ENCODE measurements at places on chromosomes 7 and 10.

DNA sequence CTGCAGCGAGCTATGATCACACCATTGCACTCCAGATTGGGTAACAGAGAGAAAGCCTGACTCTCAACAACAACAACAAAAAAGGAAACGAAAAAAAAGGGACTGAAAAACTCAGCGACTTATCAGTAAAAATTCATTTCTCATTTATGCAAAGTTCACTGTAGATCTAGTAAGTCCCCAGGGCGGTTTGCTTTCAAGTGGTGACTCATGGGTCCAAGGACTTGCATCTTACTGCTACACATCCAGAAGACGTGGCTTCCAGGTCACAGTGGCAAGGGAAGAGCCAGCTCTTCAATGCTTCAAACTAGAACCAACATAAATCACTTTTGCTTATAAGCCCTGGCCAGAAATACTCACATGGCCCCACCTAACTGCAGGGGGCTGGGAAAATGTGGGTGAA lies 178.3 kb upstream of the AUTS2 start:
- no peak overlapping the region for H3K27ac ChIP-seq
- DNase-seq = no peak
- no peaks in the 10 kb centered on the region for H3K4me1 ChIP-seq
- H3K36me3 ChIP-seq = no peaks in the 10 kb centered on the region
- H3K4me3 ChIP-seq = no peak overlapping the region

DNA sequence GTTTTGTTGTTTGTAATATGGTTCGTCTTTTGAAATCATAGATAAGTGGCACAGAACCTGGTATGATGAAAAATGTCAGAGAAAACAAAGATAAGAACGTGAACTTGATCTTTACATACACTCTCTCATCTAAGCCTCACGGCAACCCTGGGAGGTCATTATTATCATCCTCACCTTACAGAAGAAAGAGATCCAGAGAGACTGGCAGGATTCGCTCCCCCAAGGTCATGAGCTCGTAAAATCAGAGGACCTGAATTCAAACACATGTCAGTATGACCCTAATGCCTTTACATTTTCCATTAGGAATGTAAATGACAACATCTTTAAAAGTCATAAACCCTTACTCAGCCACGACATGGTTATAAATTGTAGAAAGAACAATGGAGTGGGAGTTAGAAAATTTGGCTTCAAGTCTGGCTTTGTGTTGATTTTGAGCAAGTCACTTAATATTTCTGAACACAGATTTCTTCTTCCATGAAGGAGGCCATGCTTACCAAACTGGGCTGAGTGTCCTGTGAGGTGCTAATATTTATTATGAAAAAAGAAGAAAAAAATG lies 35.9 kb downstream of the HIPK2 start:
- no peak overlapping the region for H3K27ac ChIP-seq
- H3K36me3 ChIP-seq = no peaks in the 10 kb centered on the region
- peaks cover 79% of the 10 kb centered on the region for H3K4me1 ChIP-seq
- DNase-seq = no peak
- no peak overlapping the region for H3K4me3 ChIP-seq
- no peaks in the 10 kb centered on the region for H3K27me3 ChIP-seq

- H3K27me3 ChIP-seq = no peaks in the 10 kb centered on the region
- no peak for DNase-seq
- H3K4me3 ChIP-seq = no peak overlapping the region
- H3K27ac ChIP-seq = no peak overlapping the region
- no peaks in the 10 kb centered on the region for H3K36me3 ChIP-seq
Observed at GRCh38 chr7:33804140-33804660, 101.1 kb upstream of the BMPER start.

GRCh38 chr7:28558236-28558635 lies 145.9 kb downstream of the CREB5 start:
- H3K36me3 ChIP-seq = no peaks in the 10 kb centered on the region
- H3K4me3 ChIP-seq = no peak overlapping the region
- no peaks in the 10 kb centered on the region for H3K27me3 ChIP-seq
- no peaks in the 10 kb centered on the region for H3K4me1 ChIP-seq
- DNase-seq = no peak

GRCh38 chr7:34211018-34211417 lies 305.7 kb downstream of the BMPER start:
- H3K27ac ChIP-seq = no peak overlapping the region
- H3K4me3 ChIP-seq = no peak overlapping the region
- no peak for DNase-seq
- H3K27me3 ChIP-seq = no peaks in the 10 kb centered on the region

- peak overlapping the region; percentile 94 for H3K4me3 ChIP-seq
- peaks cover 26% of the 10 kb centered on the region for H3K4me1 ChIP-seq
- H3K27ac ChIP-seq = peak overlapping the region; percentile 83
- peaks cover 4% of the 10 kb centered on the region for H3K36me3 ChIP-seq
Observed at GRCh38 chr10:87505366-87506111, 846 bp downstream of the MINPP1 start.

DNA sequence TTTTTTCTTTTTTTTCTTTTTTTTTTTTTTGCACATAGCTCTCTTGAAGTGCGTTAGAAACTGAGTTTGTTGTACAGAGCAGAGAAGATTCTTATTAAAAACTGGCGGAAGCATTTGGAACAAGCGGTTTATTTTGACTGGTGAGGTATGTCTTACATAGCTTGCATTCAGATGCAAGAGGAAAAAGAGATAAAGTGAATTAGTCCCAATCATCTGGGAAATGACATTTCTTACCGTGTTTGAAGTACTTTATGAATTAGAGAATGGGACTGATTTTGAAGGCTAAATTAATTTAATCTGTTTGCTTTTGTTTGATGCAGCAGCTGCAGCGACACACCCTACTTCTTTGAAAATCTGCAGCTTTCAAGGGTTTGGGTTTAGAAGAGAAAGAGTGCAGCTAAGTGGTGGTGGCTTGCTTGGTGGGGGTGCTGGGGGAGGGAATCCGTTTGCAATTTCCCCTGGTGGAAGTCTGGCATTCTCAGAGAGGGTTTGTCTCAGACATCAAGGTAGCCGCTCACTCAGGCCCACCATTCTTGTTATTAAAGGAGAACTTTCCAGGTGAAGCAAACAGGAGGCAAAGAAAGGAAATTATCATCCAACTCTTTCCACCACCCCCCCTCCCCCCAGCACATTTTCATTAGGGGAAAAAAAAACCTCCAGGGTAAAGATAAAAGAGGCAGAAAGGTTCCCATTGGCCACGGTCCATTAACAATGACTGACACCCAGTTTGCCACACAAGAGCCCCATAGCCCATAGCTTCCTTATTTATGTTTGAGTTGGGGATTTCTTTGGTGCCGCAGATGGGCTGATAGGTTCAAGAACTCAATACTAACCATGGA lies 231.7 kb downstream of the SKIDA1 start:
- H3K4me3 ChIP-seq = no peak overlapping the region
- H3K36me3 ChIP-seq = no peaks in the 10 kb centered on the region
- peak overlapping the region; percentile 49 for H3K27ac ChIP-seq
- peaks cover 16% of the 10 kb centered on the region for H3K4me1 ChIP-seq
- DNase-seq = no peak

GRCh38 chr7:43553999-43554398 lies 28.9 kb upstream of the STK17A start:
- H3K36me3 ChIP-seq = no peaks in the 10 kb centered on the region
- H3K4me1 ChIP-seq = no peaks in the 10 kb centered on the region
- no peaks in the 10 kb centered on the region for H3K27me3 ChIP-seq
- H3K4me3 ChIP-seq = no peak overlapping the region
- DNase-seq = peak; percentile 56
- H3K27ac ChIP-seq = peak overlapping the region; percentile 61

DNA sequence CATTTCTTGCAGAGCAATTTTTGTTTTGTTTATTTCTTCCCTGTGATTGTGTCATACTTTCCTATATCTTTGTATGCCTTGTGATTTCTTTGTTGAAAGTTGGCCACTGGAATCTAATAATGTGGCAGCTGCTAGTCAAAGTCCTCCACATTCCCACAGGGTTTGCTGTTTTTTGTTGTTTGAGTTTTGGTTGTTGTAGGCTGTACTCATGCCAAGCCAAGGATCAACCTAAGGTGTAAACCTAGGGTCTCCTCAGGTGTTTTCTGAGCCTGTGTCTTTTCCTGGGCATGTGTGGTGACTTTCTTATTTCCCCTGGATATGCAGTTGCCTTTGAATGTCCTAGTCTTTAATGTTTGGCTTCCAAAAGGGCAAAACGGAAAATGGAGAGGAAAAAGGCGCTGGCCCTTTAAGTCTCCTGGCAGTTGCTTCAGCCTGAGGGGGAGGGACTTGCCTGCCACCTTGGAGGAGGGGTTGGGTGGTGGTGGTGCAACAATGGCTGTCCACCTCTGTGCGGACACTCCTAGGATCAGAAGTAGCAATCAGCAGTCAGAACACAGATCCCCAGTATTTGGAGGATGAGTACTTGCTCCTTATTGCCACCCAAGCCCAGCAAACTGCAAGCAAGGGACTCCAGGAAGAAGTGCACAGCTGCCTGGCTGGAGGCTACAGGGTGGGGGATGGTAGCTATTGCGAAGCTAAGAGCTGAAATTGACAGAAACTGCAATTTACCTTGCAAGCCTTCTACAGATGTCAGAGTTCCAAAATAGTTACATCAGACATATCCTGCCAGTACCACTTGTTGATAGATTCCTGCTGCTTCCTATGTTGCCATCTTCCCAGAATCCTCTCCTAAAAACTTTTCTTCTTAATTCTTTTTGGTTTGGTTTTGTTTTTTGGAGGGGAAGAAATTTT lies 5.6 kb upstream of the ZNF518A start:
- no peak overlapping the region for H3K27ac ChIP-seq
- H3K27me3 ChIP-seq = peaks cover 43% of the 10 kb centered on the region
- peak; percentile 67 for DNase-seq
- no peaks in the 10 kb centered on the region for H3K36me3 ChIP-seq

GRCh38 chr7:26792576-26792975 lies 71.8 kb downstream of the SKAP2 start:
- no peak for DNase-seq
- H3K27ac ChIP-seq = no peak overlapping the region
- H3K4me1 ChIP-seq = no peaks in the 10 kb centered on the region
- no peaks in the 10 kb centered on the region for H3K36me3 ChIP-seq
- no peak overlapping the region for H3K4me3 ChIP-seq

- H3K27ac ChIP-seq = no peak overlapping the region
- no peak overlapping the region for H3K4me3 ChIP-seq
- no peaks in the 10 kb centered on the region for H3K36me3 ChIP-seq
- no peaks in the 10 kb centered on the region for H3K4me1 ChIP-seq
Observed at GRCh38 chr7:20440472-20441105, 109.9 kb downstream of the ITGB8 start.

- H3K4me3 ChIP-seq = peak within 1 kb of the TSS; percentile 39
- H3K4me1 ChIP-seq = no peaks in the 10 kb centered on the region
- no peaks in the 10 kb centered on the region for H3K36me3 ChIP-seq
- peaks cover 23% of the 10 kb centered on the region for H3K27me3 ChIP-seq
Observed at GRCh38 chr10:49115015-49115795, at the start of gene VSTM4. Gene VSTM4 (minus strand): TSS chr10:49115522. CDS start chr10:49115485, 37 bp downstream.

- H3K27me3 ChIP-seq = no peaks in the 10 kb centered on the region
- H3K4me3 ChIP-seq = no peak overlapping the region
- no peak for DNase-seq
- no peaks in the 10 kb centered on the region for H3K36me3 ChIP-seq
- no peak overlapping the region for H3K27ac ChIP-seq
Observed at GRCh38 chr10:129545261-129545660, 78.2 kb downstream of the MGMT start.

DNA sequence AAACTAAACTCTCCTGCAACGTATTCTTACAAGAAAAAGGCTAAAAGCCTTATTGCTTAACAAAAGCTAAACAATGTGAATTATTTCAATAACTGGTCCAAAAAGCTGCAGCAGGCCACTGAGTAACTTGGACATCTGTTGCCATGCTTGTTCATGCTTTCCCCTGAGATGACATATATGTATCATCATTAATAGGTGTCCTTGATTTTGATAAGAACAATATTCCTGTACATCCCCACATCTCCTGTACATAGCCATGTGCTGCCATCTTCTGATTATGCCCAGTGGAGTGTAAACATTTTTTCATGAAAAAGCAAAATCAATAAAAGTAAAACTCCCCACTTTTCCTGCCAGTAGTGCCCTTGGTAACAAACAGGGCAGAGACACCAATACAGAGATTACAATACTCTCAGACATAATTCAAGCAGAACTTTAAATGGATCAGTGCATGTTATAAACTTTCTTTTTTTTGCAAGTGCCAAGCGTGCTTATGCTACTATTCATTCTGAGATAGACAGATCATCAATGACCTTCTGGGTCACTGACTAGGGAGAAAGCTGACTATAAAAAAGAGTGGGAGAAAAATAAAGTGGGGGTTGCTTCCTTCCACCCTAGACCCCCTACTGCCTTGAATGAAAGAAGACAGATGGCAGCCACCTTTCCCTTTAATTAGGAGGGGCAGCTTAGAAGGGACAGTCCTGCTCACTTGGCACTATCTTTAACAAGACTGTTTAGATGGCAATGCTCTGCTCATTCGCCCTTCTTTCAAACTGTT lies 205.5 kb upstream of the KLF14 start:
- H3K27me3 ChIP-seq = no peaks in the 10 kb centered on the region
- H3K36me3 ChIP-seq = peaks cover 14% of the 10 kb centered on the region
- peak overlapping the region; percentile 79 for H3K27ac ChIP-seq
- H3K4me3 ChIP-seq = peak overlapping the region; percentile 39
- no peak for DNase-seq
- peaks cover 51% of the 10 kb centered on the region for H3K4me1 ChIP-seq

DNA sequence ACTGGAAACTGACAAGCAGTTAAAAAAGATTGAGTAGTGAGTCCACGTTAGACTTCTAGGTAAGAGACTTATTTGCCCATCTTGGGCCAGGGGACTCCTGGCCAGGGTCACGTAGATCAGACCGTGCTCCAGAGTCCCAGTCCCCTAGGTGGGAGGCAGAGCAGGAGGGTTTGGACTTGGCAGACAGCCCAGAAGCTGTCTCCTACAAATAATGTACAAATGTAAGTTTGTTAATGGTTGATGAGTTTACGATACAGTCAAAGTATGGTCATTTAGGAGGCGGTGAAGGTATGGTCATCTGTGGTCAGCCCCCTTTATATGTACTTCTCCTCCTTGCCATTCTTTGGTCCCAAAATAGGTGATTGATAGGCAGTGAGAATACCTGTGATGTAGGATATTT lies 28.2 kb downstream of the INPP5F start:
- no peak overlapping the region for H3K27ac ChIP-seq
- no peaks in the 10 kb centered on the region for H3K27me3 ChIP-seq
- no peak for DNase-seq
- H3K36me3 ChIP-seq = no peaks in the 10 kb centered on the region
- H3K4me1 ChIP-seq = peaks cover 3% of the 10 kb centered on the region

DNA sequence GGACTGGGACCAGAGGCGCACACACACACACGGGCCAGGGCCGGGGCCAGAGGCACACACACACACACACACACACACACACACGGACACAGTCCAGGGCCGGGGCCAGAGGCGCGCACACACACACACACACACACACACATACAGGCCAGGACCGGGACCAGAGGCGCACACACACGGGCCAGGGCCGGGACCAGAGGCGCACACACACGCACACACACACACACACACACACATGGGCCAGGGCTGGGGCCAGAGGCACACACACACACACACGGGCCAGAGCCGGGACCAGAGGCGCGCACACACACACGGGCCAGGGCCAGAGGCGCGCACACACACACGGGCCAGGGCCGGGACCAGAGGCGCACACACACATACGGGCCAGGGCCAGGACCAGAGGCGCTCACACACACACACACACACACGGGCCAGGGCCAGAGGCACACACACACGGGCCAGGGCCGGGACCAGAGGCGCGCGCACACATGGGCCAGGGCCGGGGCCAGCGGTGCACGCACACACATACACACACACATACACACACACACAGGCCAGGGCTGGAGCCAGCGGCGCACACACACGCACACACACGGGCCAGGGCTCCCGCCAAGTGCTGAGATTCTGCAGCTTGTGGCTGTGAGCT lies 268.8 kb downstream of the ELFN1 start:
- H3K27ac ChIP-seq = peak overlapping the region; percentile 85
- H3K36me3 ChIP-seq = peaks cover 20% of the 10 kb centered on the region
- DNase-seq = no peak
- no peaks in the 10 kb centered on the region for H3K27me3 ChIP-seq
- H3K4me1 ChIP-seq = peaks cover 41% of the 10 kb centered on the region
